ENCODE measurements at places on chromosomes 6 and 20.

DNA sequence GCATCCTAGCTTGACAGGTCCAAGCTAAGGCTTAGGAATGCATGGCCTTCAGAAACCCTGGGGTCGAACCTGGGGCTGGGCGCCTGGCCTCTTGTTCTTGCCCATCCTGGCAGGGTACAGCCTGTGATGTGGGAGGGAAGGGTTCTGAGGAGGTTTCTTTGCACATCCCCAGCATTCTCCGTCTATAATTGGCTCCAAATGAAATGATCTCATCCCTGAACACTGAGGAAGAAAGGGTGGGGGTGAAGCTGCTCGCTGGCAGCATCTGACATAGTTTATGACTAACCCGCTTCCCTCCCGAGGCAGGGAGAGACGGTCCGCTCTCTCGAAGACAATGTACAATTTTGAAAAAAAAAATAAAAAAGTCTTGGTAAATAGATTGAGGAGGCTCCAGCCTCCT lies 67.1 kb upstream of the ZNFX1 start:
- no peak for DNase-seq

- no peak for DNase-seq
These were observed 78.0 kb downstream of the FGD2 start for GRCh38 chr6:37083243-37084138.

GRCh38 chr6:166025149-166025898 lies 142.3 kb downstream of the TBXT start:
- no peak for DNase-seq

GRCh38 chr6:110270165-110270564 lies 88.0 kb downstream of the METTL24 start:
- no peak for DNase-seq

DNA sequence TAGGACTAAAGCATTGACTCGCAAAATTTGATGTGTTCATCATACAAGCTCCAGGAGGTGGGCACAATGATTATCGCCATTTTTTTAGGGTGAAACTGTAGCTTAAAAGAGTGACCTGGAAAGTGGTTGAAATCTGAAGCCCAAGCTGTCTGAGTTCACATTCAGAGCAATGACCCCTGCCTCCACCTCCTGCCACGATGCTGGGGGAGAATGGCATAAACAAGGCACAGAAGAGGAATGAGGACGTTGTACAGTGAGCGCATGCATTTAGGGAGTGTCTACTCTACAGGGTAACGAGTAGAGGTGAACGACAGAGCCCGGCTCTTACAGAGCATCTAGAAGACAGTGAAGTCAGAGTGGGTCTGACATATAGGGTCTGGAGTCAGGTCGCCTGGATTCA lies 37.2 kb downstream of the CNKSR3 start:
- DNase-seq: no peak

DNA sequence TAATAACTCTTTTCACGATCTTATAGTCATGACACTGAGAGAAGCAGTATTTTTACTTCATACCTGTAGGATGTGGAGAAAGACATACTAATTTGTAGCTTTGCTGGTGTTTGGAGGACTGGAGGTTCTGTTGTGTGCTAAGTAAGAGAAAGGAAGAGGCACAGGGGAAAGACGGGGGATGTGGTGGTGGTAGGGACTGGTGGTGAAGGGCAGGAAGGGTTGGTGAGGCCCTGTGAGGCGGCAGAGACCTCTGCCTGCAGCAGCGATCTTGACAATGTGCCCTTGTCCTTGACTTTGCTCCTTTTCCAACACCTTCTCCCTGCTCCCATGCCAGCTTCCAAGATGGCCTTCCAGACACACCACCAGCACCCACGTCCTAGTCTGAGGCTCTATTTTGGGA lies 32.6 kb upstream of the MPC1 start:
- DNase-seq: no peak

- DNase-seq: no peak
These were observed 1.1 kb downstream of the ESR1 start for GRCh38 chr6:151808371-151809241.

DNA sequence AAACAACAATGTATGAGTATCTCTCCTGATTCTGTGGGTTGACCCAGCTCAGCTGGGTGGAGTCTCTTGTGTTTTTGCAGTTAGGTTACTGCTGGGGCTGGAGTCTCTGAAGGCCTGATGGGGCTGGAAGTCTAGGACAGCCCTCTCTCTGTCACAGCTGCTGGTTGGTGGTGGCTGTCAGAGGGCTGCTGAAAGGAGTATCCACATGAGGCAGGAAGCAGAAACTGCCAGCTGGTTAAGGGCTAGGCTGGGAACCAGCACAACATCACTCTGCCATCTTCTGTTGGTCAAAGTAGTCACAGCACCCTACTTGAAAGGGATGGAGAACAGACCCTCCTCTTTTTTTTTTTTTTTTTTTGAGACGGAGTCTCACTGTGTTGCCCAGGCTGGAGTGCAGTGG lies 10.0 kb upstream of the PACSIN1 start:
- DNase-seq: no peak

DNA sequence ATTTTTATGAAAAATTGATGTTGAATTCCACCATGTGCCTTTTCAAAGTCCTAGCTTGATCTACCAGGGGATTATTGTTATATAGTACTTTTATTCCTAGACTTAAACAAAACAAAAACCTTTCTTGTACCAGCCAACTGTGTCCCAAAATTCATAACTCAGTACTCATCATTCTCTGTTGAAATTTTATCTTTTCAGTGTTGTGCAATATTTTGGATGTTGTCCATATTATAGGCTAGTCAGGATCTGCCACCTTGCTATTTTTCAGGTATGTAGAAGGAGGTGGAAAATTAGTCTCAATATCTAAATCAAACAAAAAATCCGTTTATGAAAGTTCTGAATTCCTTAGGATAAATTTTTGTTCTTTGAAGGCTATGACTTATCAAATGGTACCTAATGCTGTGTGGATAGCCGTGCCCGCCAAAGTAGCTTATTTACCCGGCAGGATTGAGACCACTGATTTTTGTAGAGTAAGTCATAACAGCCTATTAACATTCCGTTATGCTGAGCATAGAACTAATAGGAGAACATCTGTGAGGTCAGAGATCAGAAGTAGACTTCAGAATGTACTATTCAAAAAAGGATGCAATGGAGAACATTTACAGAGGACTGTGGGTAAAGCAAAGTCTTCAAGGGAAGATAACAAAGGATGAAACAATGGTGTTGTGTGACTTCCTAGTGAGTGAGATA lies 304.7 kb downstream of the SOX4 start:
- no peak for DNase-seq

GRCh38 chr6:4378319-4378996 lies 243.1 kb upstream of the ECI2 start:
- no peak for DNase-seq

GRCh38 chr20:55584964-55585363 lies 420.4 kb downstream of the CBLN4 start:
- DNase-seq: no peak

DNA sequence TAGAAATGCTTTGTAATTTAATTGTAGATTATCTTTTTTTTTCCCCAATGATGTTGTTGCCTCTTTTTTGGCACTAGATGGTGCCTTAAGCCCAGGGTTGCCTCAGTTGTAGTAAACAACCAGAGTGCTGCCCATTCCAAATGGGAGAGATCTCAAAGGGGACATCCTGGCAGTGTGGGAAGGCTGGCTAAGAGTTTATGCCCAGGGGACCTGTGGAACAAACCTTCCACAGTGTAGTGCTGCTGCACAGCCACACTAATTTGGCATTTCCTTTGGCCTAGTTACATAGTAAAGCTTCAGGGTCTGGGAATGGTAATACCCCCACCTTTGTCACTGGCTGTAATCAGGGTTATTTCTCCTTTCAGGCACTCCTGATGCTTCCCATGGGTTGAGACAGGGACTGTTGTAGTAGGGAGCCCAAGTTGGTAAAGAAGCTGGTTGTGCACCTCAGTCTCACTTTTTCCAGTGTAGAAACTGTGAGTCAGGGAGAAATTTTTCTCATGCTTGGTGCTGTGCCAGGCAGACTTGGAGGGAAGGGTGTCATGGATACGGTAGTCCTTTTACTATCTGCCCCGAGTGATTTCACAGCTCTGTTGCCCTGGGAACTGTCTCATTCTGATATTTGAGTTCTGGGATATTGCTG lies 177.8 kb upstream of the ECI2 start:
- no peak for DNase-seq

- DNase-seq: no peak
These were observed 311.7 kb downstream of the HIVEP2 start for GRCh38 chr6:142633317-142633716.

GRCh38 chr6:152566103-152566875 lies 70.9 kb downstream of the SYNE1 start:
- no peak for DNase-seq

GRCh38 chr20:34575271-34575670 lies 16.8 kb downstream of the MAP1LC3A start:
- no peak for DNase-seq

- DNase-seq: no peak
These were observed 382.5 kb downstream of the PRKN start for GRCh38 chr6:162345051-162345511.

- DNase-seq: no peak
These were observed 340.0 kb upstream of the PRDM1 start for GRCh38 chr6:105746130-105746505.

GRCh38 chr20:42214074-42214473 lies 595.9 kb upstream of the CHD6 start:
- no peak for DNase-seq

DNA sequence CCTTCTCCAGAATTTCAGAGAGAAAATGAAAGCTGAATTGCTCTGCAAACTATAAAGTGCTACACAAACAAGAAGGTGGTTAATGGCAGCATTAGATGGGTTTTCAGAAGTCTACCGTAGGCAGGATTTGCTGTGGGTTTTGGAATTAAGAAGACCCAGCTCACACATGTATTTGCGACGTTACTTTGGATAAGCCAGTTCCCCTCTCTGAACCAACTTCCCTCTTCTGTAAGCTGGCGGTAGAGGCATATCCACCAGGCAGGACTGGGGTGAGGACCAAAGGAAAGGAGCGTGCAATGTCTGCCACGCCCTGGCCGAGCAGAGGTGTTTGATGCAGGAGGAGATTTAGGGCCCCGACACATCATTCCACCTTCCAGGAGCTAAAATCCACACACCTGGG lies 6.9 kb downstream of the RSPO4 start:
- DNase-seq: no peak

DNA sequence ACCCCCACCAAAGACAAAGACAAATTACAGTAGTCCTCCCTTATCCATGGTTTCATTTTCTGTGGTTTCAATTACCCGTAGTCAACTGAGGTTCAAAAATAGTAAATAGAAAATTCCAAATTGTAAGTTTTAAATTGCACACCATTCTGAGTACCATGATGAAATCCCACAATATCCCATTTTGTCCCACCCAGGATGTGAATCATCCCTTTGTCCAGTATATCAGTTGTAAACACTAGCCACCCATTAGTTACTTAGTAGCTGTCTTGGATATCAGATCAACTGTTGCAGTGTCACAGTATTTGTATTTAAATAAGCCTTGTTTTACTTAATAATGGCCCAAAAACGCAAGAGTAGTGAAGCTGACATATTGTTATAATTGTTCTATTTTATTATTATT lies 364.0 kb upstream of the ARID1B start:
- no peak for DNase-seq

- DNase-seq: no peak
These were observed 363.9 kb downstream of the PREX1 start for GRCh38 chr20:48463916-48464315.

DNA sequence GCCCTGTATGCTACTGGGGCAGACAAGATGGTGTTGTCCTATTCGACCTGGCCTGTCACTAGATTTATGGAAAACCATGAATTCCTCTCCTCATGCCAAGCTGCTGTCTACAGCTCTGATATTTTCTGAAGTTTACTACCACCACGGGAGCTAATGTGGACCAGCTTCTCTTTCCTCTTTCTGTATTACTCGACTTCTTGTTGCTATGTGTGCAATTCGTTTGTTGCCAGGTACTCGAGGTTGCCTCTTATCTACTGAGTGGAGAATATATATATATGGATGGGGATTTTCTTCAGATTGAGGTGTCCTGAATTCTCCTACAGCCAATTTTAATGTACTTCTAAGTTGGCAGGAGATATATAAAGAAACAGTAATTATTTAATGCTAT lies 34.7 kb downstream of the MAN1A1 start:
- DNase-seq: no peak

GRCh38 chr6:115766745-115767462 lies 293.8 kb downstream of the FRK start:
- DNase-seq: no peak

DNA sequence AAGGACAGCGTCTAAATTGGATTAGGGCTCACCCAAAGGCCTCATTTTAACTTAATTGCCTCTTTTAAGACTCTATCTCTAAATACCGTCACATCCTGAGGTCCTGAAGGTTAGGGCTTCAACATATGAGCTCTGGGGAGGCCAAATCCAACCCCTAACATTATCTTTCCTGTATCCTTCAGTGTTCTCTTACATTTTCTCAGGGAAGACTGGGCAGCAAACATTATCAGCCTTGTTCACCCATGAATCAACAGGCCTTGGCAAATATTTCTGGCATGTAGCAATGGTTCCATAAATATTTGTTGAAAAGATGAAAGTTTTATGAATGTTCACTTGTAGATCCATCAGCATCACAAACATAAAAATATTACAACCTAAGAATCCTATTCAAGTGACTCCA lies 24.6 kb upstream of the FOXF2 start:
- DNase-seq: no peak

DNA sequence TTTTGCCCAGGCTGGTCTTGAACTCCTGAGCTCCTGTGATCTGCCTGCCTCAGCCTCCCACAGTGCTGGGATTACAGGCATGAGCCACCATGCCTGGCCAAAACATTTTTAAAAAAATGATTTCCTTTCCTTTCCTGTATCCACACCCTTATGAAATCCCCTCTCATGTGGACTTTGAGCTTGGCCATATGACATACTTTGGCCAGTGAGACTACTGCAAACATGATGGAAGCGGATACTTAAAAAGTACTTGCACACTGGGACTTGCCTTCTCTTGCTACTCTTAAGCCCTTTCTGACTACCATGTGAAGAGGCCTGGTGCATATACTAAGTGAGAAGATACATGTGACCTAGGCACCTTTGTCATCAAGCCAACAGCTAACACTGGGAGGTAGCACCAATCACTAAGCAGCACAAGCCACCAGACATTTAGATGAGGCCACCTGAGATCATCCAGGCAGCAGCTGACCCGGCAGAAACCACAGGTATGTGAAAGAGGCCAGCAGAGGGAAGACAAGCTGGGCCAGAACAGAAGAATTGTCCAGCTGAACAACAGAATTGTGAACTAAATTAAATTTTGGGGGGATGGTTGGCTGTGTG lies 78.5 kb upstream of the HDAC2 start:
- no peak for DNase-seq

Measured in stimulated activated CD8-positive, alpha-beta memory T cell treated with anti-CD3 and anti-CD28 coated beads, Interleukin-4, amount 100 ng/mL, for 4 hours (primary cell).